GM19239 (cell line): ENCODE measurements at places on chromosomes 2 and 18.

DNA sequence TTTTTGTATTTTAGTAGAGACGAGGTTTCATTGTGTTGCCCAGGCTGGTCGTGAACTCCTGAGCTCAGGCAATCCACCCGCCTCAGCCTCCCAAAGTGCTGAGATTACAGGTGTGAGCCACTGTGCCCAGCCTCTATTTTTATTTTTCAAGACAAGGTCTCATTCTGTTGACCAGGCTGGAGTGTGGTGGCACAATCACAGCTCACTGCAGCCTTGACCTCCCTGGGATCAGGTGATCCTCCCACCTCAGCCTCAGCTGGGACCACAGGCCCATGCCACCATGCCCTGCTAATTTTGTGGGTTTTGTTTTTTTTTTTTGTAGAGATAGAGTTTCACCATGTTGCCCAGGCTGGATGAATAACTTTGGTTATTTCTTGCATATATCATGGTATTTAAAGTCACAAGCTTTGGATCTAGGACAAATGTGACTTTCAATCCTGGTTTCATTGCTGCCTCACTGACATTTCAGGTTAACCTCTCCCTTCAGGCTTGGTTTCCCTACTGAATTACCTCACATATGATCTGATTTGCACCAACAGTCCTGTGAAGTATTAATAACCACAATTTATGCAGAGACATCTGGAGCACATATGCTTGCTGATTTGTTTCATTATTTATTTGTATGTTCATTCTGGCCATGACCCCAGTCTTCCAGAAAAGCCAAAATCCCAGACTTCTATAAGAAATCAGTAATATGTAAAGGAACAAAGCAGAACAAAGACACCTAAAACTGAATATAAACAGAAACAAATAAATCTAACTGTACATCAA lies 17.5 kb upstream of the RAB31 start:
- DNase-seq: no peak

DNA sequence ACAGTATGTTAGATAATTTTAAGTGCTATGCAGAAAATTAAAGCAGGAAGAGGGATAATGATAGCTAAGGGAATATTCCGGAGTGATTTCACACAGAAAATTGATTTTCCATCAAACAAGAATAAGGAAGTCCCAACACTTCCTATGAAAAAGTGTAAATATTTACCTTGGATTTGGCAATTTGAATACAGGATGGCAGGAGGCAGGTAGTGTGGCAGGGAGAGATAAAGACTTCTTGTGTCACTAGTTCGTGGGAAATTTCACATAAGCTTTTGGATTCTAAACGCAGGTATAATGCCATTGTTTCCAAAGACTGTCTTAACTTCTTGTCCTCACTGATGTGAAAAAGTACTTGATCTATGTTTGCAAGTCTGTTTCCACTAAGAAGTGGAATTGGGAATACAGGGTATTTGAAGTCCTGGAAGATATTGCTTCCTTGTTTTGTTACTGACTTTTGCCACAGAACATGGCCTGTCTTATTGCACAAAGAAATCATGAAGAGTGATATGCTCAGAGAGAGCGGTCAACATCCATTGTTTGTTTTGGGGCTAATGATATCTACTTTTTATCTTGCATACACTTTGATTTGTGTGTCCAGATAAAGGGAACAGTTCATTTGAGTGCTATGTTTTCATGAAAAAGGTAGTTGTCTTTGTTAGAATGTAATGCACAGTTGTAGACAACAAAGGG lies 1216.1 kb upstream of the FAM98A start:
- no peak for DNase-seq

GRCh38 chr2:36513661-36514060 lies 84.3 kb downstream of the FEZ2 start:
- DNase-seq: no peak

DNA sequence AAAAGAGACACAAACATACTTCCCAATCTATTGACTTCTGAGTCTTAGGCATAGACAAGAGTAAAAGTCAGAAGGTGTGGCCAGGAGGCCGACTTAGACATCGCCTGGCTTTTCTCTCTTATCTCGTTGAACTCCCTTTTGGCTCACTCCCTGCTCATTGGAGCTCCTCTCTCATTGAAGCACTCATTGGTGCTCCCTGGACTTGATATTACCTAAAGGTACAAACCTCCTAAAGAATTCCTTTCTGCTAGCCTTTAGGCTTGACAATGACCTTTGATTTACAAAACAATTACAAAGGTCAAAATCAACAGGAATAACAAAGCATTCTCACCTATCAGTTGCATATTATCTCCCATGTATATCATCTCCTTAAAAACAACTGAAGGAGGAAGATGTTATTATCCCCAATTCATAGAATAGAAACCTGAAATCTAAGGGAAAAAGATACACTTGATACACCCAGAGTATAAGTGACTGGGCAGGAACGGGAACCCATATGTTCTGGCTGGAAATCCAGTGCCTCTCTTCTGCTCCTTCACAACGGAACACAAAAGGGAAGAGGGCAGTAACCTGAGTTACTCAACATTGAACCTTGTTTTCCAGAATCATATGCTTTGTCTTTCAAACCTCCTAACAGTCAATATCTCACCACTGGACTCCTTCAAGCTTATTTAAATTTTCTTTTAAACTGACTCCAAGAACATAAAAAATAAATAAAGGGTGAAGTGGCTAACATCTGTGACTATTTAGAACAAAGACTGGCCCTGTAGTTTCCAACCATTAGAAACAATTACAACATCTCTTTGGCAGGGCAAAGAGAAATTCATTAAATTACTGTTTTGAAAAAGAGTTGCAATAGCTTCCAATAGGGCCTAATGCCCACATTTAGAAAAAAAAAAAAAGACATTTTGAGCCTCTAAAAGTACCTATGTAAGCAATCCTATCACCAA lies 1247.9 kb downstream of the LRP1B start:
- DNase-seq: no peak

DNA sequence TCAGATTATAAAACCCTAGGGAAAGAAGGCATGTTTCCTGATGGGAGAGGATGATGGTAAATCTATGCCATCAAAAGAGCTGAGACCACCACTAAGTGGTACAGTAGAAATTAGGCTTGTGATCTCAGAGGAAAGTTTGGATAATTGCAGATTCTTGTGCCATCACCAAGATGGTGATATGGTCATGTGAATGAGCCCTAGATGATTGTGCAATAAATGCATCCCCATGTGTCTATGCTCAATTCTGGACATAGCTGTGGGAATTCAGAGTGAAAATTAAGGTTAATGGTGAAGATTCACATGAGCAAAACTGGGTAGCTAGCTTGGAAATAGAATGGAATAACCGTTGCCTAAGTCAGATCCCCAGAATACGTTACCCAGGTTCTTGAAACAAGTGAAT lies 496.1 kb upstream of the FSIP2 start:
- no peak for DNase-seq

- DNase-seq: no peak
Observed at GRCh38 chr18:3540805-3541548, 91.0 kb downstream of the TGIF1 start.

- DNase-seq: no peak
Observed at GRCh38 chr2:120066800-120067547, 54.1 kb downstream of the EPB41L5 start.

DNA sequence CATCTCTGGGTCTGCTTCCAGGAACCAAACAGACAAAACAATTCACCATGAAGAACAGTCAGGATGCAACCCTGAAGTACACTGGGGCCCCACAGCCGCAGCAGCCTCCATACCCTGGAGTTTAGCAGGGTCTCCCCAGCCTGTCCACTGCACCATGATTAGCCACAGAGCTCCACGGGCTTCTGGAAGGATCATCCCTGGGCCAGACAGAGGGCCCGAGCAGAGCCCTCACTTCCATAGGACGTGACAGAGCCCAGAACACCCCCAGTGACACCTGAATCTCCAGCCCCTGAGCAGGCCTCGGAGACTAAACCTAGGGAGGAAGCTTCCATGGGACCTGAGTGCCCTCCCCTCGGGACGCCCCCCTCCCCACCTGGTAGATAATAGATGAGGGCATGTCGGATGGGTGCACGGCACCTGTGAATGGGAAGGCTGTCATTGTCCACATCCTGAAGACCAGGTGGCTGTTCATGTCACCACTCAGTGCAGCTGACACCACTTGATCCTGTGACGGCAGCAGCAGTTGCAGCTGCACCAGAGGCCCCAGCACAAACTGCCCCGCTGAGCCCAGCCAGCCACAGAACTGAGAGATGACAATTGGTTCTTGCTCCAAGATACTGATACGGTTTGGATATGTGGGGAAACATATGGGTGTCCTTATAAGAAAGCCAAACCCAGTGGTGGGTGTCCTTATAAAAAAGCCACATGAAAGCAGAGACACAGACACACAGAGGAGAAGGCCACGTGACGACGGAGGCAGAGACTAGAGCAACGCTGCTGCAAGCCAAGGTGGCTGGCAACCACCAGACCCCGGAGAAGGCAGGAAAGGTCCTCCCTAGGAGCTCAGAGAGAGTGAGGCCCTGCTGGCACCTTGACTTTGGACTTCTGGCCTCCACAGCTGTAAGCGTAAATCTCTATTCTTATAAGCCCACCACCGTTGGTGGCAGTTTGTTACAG lies 23.2 kb downstream of the KIF1A start:
- no peak for DNase-seq

- no peak for DNase-seq
Observed at GRCh38 chr18:76697441-76697901, 124.9 kb upstream of the ZNF236 start.

DNA sequence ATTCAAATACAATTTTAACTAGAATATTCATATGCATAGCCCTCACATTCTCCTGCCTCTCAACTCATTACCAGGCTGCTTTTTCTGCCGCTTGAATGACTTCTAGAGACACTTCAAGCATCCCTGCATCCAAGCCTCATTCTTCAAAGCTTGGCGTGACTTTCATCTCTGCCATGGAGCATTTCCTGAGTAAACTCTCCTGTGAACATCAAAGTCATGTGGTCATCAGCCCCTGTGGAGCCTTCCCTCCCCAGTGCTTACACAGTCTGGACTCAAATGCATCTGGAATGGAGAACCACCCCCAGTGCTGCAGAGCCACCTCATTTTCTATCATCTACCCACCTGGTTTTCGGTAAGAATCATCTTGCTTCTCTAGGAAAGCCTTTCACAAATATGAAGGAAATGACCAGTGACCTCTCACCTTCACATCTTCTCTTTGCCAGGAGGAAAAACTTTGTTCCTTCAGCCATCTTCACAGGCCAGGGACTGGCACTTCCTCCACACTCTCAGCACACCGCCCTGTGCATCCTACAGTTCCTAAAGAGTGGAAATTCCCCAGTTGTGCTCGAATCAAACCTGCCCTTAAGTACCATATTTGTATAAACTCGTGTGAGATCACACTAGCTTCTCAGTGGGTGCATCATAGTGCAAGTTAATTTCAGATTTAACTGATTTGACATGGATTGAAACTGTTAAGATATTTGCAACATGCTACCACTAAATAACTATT lies 116.4 kb downstream of the COL6A3 start:
- no peak for DNase-seq

GRCh38 chr2:189134485-189134884 lies 45.1 kb downstream of the COL5A2 start:
- DNase-seq: no peak

DNA sequence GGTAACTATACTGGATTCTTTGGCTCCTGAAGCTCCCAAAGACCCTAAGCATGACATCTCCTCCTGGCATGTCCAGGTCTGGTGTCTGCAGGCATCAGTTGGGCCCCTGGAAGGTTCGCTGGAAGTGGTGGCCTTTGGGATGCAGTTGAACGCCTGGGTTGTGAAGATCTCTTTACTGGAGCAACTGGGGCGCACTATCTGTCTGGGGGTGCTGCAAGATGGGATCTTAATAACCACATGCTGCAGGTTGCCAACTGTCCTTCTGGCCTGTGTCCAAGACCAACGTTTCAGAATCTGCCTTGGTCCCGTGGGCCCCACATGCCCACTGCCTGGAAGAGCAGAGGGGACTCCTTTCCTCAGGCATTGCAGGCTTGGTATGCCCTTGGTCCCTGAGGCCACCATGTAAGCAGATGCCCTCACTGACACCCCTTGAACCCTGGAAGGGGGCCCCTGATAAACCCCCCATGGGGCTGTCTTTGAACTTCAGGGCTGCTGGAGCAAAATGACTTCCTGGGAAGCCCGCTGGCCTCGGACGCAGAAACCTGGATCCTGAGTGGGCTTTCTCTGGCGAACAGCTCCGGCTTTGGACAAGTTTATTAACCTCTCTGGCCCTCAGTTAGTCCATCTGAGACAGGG lies 101.9 kb downstream of the TWIST2 start:
- no peak for DNase-seq

GRCh38 chr2:64402876-64403275 lies 51.1 kb upstream of the LGALSL start:
- no peak for DNase-seq

DNA sequence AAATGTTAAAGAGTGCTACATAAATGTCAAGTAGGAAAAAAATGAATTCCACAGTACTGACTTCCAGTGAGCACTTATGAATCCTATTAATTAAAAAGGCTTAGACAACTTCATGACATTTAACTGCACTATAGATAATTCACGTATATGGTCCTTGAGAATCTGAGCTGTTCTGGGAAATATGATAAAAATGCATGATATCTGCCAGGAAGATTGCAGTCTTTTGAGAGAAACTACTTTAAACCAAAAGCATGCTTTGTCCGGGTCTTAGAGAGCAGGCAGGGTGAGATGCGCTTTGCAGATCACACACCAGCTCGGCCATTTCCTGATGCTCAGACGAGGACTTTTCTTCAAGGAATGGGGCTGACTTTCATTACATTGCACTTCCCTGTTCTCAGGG lies 42.6 kb downstream of the CMPK2 start:
- DNase-seq: no peak

GRCh38 chr2:219906114-219907010 lies 278.9 kb downstream of the SLC4A3 start:
- DNase-seq: no peak

- DNase-seq: no peak
Observed at GRCh38 chr2:105788670-105789290, 44.1 kb downstream of the NCK2 start.

- no peak for DNase-seq
Observed at GRCh38 chr2:20016346-20016745, 3.9 kb upstream of the MATN3 start.

DNA sequence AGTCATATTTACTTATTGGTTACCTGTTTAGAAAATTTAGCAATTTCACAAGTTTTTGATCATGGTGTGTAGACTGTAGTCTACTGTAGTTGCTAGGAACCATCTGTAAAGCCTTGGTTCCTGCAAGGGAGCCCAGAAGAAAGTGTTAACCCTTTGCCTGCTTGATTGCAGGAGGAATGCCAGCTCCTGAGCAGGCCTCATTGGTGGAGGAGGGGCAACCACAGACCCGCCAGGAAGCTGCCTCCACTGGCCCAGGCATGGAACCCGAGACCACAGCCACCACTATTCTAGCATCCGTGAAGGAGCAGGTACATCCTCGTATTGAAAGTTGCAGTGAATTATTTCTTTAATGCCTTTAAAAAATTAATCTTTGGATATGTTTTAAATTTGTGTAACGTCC lies 76.3 kb downstream of the PKP4 start:
- no peak for DNase-seq

DNA sequence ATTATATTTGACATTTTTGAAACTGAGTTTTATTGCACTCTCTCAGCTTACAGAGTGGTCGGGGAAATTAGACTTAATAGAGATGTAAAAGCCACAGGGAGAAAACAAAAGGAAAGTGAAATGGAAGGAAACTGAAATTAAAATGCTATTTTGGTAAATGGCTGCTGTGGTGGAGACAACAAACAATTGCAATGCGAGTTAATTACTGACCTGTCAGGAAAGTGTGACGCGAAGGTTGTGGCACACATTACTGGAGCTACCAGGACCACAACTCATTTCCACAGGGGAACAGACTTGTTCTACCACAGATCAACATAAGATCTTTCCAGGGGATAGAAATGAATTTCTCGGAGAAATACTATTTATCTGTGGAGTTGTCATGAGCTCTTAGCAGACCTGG lies 19.5 kb downstream of the ARHGAP15 start:
- DNase-seq: no peak

GRCh38 chr2:98514879-98515249 lies 70.2 kb downstream of the INPP4A start:
- DNase-seq: no peak
